ENCODE measurements at places on chromosomes 13 and 19. TPM values are rescaled to one million over a fixed set of nuclear protein-coding genes. Genes with fewer than 3 reads are reported as not detected.

The APOC4 gene
- not detected for total RNA-seq

The SH2D3A gene
- 19.4 TPM for total RNA-seq

The TPM4 gene
- 511 TPM for total RNA-seq

The CALR3 gene
- total RNA-seq = not detected

The RUBCNL gene
- 0.24 TPM for total RNA-seq

The NLRP5 gene
- 0.07 TPM for total RNA-seq

Measured in A549 treated with dexamethasone at 1 μM for 4 hours (cell line).